Mesothelial cell of epicardium (in vitro differentiated cells): ENCODE measurements at places on chromosomes 3 and 15.

GRCh38 chr3:100737334-100737733, 28.0 kb downstream of the TFG start:
- no peak for DNase-seq

- no peak for DNase-seq
These were observed 25.7 kb upstream of the ULK4 start for GRCh38 chr3:41987627-41988026.

- DNase-seq: no peak
These were observed 765.8 kb upstream of the ROBO1 start for GRCh38 chr3:80533553-80533952.

GRCh38 chr15:73991260-73991659, 835 bp downstream of the STOML1 start:
- no peak for DNase-seq

DNA sequence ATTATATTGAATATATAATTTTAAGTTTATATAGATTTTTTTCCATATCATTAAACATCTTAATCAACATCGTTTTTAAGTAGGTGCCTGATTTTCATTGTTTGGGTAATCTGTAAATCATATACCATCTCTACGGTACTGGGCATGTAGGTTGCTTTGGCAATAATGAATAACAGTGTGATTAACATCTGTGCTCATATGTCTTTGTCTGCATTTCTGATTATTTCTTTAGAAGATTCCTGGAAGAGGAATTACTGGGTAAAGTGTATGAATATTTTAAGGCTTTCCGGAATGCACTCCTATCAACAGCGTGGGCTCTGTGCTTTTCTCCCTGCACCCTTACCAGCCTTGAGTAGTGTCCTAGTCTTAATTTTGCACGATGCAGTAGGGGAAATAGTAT, 119.8 kb upstream of the LIPC start:
- DNase-seq: no peak

- DNase-seq: no peak
These were observed 402.6 kb upstream of the GBE1 start for GRCh38 chr3:82163907-82164520.

- peak; percentile 21 for DNase-seq
These were observed 207.6 kb downstream of the UACA start for GRCh38 chr15:70555713-70556112.

- no peak for DNase-seq
These were observed 12.1 kb downstream of the C15orf39 start for GRCh38 chr15:75213768-75214221.

- no peak for DNase-seq
These were observed 59.5 kb upstream of the HACD2 start for GRCh38 chr3:123644358-123644757.

DNA sequence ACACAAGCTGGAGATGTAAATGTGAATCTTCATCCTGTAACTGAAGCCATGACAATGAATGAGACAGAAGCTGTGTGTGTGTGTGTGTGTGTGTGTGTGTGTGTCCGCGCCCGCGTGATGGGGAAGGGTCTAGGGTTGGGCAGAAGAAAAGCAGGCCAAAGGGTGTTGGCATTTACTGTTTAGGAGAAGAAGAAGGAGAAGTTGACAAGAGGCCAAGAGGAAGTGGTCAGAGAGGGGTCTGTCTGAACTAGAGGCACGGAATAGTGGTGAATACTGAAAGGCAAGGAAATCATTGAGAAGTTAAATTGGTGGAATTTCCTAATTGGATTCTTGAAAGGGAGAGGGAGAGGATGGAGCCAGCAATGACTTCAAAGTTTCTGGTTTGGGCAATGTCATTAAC, 5.6 kb upstream of the NCEH1 start:
- no peak for DNase-seq

GRCh38 chr3:157527131-157527881, 24.1 kb upstream of the VEPH1 start:
- no peak for DNase-seq

GRCh38 chr15:74431645-74432044, 2.1 kb downstream of the SEMA7A start:
- DNase-seq: no peak

- no peak for DNase-seq
These were observed 235.7 kb downstream of the SATB1 start for GRCh38 chr3:18189282-18190050.

GRCh38 chr3:178310949-178311348, 225.3 kb upstream of the KCNMB2 start:
- DNase-seq: no peak

DNA sequence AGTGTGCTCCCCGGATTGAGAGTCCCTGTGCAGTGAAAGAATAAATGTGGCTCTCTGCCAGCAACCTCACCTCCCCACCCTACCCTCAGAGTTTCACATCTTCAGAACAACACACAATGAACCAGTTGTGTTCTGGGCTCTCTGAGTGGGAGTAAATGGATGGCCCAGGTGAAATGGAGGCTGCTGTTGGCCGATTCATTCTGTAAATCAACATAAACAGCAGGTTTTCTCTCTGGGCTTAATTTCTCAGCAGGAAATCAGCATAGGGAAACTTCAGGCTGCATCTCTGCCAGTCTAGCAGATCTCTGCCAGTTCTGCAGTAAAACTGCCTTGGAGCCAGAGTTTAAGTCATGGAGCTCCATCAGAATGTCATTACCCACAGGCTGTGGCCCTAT, 54.6 kb upstream of the FURIN start:
- no peak for DNase-seq

GRCh38 chr15:58486062-58486461, 54.3 kb downstream of the LIPC start:
- DNase-seq: no peak

DNA sequence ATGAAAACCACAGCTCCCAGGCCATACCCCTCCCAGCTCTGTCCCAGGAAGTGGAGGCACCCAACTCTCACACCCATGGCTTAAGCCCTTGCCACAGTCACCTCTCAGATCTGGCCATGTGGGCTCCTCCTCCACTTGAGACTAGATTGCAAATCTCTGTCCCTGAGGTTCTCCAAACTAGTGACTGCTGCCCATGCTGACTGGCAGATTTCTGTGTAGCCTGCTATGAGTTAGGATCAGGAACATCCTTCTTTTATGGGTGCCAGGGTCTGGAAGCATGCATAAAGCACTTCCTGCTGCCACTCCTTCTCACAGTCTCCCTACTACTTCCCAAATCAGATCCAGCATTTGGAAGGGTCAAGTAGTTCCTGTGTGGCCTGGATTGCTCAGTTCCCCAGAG, 59.6 kb upstream of the GOLIM4 start:
- DNase-seq: no peak

DNA sequence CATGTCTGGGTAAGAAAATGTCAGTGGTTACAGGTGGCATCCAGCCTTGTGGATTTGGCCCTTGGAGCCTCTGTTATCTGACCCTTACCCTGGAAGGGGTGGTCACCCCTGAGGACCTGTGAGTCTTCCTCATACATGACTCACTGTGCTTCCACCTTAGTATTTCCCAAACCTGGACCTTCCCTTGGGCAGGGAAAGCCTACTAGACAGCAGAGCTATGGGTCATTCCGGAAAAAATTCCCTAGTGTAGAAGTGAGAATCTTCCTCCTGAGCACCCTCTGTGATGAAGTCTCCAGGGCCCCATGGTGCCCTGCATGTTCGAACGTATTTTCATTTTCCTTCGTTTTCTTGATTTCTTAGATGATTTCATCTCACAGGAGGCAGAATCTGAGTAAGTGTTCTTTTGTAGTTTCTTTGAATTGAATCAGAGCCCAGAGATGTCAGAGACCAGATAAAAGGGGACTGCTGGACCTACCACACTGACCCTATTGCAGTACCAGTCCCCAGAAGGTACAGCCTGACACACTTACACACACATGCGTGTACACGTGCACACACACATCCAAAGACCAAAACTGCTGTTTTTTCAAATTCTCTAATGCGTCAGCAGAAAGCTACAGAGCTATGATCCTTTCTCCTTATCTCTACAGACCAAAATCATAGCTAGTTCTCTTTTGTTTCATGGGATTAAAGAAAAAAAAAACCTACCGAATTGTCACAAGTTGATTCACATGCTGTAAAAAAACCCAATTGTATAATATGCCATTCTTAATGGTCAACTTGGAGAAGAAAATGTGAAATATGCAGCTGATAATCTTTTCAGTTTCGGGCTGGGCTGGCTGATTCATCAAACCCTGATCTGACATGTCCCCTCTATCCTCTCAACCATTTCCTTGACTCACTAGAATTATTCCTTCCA, 50.5 kb upstream of the ARHGEF3 start:
- DNase-seq: no peak

DNA sequence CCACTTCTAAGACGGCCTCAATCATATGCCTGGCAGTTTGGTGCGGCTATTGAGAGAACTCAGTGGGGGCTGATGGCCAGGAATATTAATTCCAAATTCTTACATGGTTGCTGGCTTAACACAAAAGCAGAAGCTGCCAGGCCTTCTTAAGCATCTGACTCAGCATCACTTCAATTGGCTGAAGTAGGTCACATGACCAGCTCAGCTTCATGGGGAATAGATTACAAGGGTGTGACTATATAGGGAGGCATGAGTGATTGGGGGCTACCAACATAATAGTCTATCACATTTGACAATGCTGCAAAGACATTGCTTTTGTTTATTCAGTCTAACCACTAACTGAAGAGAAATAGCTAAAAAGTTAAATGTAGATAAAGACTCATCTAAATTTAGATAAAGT, 101.6 kb upstream of the ANKRD28 start:
- no peak for DNase-seq

GRCh38 chr3:156964577-156964976, 138.4 kb downstream of the LEKR1 start:
- DNase-seq: no peak

DNA sequence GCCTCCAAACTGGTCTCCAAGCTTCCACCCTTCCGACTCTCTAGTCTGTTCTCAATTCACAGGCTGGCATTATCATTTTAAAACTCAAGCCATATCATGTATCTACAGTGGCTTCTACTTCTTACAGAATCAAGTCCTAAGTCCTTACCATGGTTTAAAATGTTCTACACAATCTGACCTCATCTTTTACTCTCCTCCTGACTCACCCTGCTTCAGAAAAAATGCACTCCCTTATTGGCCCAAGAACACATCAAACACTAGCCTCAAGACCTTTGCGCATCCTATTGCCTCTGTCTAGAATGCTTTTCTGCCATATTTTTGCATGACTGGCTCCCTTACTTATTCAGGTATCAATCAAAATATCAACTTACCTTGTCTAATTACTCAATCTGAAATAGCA, 11.0 kb downstream of the MRPL3 start:
- no peak for DNase-seq

DNA sequence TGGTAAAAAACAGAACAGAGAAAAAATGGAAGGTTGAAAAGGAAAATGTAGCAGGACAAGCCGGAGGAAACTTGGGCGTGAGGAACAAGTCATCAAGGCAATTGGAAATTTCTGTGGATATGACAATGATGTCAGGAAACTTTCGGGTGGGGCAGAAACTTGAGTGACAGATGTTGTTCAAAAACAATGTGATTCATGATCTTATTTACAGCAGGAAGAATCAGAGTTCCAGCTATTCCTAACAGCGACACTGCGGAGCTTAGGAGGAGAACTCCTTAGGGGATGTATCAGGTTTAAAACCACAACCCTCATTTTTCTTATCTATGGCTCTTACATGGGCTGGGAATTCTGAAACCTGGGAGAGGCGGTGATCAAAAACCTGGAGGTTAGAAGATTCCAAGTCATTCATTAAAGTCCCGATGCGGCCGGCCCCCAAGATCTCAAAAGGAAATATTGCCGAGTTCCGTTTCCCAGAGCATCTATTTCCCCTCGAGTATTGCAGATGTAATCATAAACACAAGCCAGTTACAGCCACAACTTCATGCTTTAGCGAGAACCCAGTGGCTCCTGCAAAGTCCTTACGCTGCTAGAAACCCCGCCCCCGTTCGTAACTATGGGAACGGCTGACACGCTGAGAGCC, 659 bp upstream of the ARRDC4 start:
- DNase-seq: no peak

GRCh38 chr3:179797192-179797591, 144.4 kb downstream of the USP13 start:
- DNase-seq: no peak

DNA sequence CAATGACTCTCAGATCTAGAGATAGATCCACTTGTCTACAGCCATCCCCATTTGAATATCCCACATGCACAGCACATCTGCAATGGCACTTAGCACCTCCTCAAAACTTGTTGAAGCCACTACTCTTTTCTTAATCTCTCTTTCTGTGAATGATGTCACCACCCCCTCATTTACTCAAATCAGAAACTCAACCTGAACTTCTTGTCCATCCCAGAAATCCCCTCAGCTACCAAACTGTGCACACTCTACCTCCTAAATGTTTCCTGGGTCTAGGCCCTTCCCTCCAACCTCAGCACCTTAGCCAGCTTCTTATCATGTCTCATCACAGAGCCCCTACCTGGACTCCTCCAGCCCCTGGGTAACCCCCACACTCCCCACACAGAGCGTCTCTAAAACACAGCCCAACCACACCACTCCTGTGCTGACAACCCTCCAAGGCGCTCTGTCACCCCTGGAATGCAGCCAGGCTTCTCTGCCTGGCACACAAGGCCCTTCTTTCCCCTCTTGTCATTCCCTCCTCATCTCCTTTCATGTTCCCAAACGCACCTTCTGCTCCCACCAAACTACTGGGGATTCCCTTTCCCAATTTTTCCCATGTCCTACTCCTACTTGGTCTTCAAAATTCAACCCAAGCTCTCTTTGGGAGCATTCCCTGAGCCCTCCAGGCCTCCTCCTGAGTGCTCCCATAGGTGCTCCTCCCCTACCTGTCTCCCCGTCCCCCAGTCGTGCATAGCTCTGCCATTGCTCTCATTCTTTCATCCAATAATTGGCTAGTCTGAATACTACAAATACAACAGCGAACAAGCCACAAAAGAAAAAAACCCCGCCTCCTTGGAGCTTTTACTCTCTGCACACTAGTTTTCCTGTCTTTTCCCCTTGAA, 39.8 kb upstream of the ZBTB38 start:
- no peak for DNase-seq

DNA sequence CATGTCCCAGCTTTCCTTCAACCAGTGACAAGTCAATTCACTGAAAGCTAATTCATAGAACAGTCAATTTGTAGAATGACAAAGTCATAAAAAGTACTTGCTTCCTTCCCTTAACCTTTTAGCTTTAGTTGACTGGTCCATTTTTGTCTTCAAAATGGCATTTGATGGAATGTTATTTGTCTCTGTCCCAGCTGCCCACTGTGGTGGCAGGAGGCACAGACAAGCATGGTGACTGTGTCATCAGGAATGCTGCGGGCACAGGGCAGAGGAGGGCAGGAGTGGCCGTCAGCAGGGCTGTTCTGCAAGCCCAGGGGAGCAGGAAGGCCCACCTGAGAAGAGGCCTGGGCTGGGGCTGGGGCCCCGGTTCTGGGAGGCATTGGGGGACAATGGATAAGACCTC, 10.0 kb downstream of the IQSEC1 start:
- no peak for DNase-seq

- no peak for DNase-seq
These were observed 228.0 kb downstream of the MBNL1 start for GRCh38 chr3:152496716-152497115.

- no peak for DNase-seq
These were observed 1.1 kb upstream of the CYFIP1 start for GRCh38 chr15:22981051-22981840.

DNA sequence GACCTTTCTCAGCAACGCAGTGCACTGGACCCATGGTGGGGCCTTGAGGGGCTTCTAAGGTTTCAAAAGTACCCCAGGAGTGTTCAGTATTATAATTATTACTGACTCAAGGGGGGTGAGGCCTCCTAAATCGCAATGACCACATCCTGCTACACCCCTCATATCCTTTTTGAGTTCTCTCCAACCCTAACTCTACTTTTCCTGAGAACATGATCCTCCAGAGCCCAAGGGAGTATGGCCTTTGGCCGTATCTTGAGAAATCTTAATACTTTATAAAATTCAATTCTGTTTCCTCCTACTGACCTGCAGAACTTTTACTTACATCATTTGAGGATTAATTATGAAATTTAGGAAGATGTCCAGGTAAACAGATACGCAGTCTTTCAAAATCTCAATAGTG, 30.4 kb upstream of the RARRES1 start:
- no peak for DNase-seq
